ENCODE measurements at places on chromosomes 2 and 18. TPM values are rescaled to one million over a fixed set of nuclear protein-coding genes. Genes with fewer than 3 reads are reported as not detected.

DNA sequence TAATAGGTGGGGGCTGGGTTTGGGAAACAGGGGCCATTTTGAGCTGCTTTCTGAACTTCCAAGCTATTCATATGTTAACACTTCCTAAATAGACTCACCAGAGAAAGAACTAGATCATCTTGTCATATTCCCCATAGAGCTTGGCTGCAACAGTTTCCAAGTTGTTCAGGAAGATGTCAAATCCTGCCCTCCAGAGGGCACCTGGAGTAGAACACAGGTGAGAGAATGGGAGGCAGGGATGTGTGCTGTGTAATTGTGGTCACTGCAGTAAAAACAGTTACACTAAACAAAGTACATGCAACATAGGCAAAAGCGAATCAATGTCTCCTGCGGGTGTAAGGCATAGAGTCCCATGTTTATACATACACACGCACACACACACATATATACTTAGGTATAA, 34.5 kb upstream of the LRRC30 start:
- DNase-seq, result no peak

The PFN4 gene
- total RNA-seq, result 1.5 TPM

The TANC1 gene
- 30.8 TPM for total RNA-seq

DNA sequence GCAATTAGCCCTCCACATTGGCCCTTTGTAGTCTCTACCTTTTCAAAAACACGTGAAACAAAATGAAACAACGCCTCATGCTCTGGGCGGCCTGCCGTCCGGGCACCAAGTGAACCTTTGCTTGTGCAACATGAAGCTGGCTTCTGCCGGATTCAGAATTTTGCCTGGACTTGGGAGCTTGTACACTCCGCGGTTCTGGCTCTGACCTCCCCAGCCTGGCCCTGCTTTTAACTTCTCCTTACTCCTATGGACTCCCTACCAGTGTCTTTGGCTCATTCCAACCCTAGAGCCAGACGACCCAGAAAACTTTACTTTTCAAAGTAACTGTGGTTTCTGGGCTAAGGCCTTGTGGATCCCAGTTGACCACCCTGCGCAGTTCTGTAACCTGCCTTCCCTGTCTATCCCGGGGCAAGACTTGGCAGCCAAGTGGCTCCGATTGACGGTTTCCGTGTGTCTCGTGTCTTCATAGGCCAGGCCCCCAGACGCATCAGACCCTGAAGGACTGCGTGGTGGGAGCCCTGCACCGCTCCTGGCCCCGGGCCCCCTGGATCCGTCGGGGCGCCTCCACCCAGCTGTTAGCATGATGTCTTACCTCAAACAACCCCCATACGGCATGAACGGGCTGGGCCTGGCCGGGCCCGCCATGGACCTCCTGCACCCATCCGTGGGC, 1.9 kb downstream of the OTX1 start:
- no peak for DNase-seq

GRCh38 chr2:65299246-65299645, 71.6 kb downstream of the ACTR2 start:
- peak; percentile 43 for DNase-seq

GRCh38 chr18:69648486-69648885, 247.8 kb downstream of the DOK6 start:
- no peak for DNase-seq

GRCh38 chr18:58838165-58838860, 26.4 kb upstream of the ZNF532 start:
- DNase-seq, result no peak

DNA sequence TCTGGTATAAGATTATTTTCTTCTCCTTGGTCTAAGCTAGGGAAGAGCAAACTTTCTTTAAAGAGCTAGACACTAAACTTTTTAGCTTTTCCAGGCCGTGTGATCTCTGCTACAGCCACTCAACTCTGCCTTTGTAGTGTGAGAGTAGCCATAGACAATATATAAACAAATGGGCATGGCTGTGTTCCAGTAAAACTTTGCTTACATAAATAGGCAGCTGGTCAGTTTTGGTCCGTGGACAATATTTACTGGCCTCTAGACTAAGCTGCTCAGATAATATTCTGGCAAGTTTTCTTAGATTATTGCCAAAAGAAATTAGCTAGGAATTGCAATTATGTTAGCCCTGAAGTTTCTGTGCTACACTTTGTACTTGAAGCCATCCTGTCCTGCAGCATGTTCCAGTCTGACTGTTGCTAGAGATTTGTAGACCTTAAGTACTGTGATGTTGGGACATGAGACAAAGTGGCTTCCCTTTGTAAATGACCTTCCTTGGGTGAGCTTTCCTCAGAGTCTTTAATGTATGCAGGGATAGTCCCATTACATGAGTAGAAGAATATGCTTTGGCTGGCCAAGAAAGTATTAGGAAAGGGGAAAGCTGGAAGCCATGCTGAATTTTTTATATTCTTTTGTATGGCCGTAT, 126.9 kb downstream of the SOX11 start:
- peak; percentile 59 for DNase-seq

- peak; percentile 55 for DNase-seq
These were observed 3.5 kb downstream of the YES1 start for GRCh38 chr18:808502-808901.

GRCh38 chr2:210662560-210662959, 106.2 kb downstream of the CPS1 start:
- no peak for DNase-seq

DNA sequence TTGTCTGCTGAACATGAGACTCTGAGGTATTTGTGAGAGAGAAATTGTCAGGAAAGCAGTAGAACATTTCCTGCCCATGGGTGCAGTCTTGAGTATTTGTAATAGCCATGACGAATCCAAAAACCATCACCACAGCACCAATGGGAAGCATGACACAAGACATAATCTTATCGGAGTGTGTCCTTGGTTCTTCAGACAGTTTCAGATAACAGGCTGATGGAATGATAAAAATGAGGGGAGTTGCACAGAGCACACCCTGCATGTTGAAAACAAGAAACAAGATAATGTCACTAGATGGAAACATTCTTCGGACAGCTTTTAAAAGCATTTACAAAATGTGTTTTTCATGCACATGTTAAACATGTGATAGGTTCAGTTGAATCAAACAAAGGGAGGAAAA, 56.9 kb downstream of the SLC38A11 start:
- DNase-seq, result peak; percentile 88

The FBXO48 gene
- total RNA-seq, result 0.26 TPM

The WDSUB1 gene
- total RNA-seq, result 15.2 TPM

GRCh38 chr18:7855028-7855427, 287.9 kb downstream of the PTPRM start:
- DNase-seq, result no peak

- DNase-seq, result no peak
These were observed 1.7 kb downstream of the SYT4 start for GRCh38 chr18:43275546-43275945.

DNA sequence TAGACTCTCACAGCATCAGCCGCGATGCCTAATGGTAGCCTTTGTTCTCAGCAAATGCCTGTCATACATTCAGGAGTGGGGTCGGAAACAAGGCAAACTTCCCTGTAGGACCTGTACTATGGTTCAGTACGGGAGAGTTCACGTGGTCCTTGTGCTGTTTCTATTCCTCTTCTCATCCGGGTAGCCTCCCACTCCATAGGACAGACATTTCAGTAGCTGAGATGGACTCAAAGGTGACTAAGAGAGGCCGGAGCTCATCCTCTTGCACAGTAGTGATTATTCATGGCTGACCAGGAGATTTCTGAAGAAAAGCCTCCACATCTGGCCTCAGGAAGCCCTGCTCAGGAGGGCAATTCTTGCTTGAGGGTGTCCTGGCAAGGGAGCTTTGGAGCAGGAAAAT, 117.8 kb upstream of the SPRED2 start:
- no peak for DNase-seq

The TMEM169 gene
- total RNA-seq, result 0.26 TPM

The TMEM163 gene
- not detected for total RNA-seq

GRCh38 chr2:136149011-136149410, 31.1 kb upstream of the CXCR4 start:
- DNase-seq, result no peak

GRCh38 chr2:237278568-237278967, 135.4 kb downstream of the COL6A3 start:
- peak; percentile 86 for DNase-seq

DNA sequence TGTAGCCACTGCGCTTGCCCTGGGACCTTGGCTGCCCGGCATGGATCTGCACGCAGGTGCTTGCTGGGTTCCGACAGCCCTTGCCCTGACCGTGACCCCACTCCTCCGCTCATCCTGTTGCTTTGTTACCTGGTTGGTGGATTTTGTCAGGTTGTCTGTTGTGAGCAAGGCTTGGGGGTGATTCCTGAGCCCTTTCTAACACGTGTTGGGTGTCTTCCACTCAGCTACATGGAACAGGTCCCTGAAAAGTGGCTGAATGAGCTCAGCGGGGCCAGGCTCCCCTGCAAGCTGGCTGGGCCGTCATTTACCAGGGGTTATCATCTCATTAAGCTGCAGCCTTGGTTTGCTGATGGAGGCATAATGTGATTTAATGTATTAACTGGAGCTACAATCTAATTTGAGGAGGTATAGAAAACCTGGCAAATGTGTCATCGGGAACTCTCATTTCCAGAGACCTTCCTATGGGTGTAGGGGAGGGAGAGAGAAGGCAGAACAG, 24.6 kb downstream of the RAMP1 start:
- DNase-seq, result no peak

DNA sequence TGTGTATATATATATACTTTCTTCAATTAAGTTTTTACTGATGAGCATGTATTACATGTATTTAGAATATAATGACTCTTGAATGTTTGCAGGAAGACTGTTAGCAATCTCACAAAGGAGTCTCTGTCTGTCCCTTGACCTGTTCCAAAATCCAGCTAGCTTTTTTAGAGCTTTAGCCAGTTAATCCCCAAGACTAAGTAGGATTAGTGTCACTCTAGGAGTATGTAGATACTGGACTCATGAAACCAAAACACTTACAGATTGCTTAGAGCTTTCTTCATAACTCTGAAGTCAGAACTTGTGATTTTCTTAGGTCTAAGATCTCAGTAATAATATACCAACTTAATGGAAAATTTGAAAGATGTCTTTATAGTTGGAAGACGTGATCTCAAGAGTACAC, 2.2 kb downstream of the UBXN4 start:
- DNase-seq, result peak; percentile 4

The RFX8 gene
- total RNA-seq, result 2.6 TPM

GRCh38 chr18:54135216-54135615, 89.3 kb downstream of the MBD2 start:
- DNase-seq, result no peak

GRCh38 chr2:64858541-64859311, 130.5 kb upstream of the SLC1A4 start:
- DNase-seq, result no peak

DNA sequence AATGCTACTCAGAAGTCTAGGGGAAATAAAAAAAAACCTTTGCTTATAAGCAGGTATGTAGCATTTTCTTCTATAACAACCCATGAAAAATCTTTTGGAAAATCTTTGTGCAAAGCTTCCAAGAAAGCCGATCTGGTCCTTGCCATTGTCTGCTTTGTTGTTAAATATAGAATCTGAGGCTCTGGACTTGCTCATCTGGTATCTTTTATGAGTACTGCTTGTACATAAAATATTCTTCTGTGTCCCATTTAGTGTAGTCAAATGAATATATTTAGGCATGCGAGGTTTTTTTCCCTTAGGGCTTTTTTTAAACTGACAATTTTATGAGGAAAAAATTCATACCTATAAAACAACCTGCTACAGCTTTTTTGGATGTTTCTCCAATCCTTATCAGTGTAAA, 45.0 kb upstream of the RMND5A start:
- no peak for DNase-seq

- DNase-seq, result peak; percentile 76
These were observed 437.4 kb downstream of the MEIS1 start for GRCh38 chr2:66872081-66872985.

DNA sequence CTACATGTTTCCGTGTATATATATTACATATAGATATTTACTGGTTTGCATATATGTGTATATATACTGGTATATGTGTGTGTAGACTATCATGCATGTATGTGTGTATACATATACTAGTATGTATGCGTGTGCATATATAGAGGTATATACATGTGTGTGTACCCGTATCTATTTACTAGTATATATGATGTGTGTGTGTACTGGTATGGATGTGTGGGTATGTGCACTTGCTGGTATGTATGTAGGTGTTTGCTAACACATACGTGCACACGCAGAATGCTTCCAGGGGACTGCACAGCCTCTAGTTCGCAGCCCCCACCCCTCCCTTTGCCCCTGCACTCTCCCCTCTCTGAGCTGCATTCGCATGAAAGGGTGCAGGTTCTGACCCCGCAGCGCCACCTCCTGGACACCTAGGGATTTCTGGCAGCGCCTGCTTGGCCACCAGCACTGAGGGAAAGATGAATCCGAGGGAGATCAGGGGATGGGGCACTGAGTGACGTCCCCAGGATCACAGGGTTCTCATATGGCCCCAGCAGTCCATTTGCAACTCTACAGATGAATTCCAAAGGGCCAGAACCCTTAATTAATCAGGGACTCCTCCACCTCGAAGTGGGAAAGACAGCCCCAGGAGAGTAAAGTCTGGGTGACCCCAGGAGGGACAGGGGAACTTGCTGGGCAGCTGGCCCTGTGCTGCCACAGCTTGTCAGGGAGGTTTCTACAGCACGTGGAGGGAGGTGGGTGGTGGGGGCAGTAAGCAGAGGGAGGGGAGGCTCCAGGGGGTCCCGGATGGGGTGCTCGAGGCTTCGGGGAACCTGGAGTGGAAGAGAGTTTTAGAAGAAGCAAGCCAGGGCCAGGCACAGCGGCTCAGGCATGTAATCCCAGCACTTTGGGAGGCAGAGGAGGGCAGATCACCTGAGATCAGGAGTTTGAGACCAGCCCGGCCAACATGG, 66.8 kb upstream of the ASAP2 start:
- DNase-seq, result peak; percentile 44

The UPP2 gene
- not detected for total RNA-seq

The GRB14 gene
- total RNA-seq, result 0.26 TPM

The IL36RN gene
- total RNA-seq, result not detected

The CREG2 gene
- under 0.01 TPM for total RNA-seq

The CXCR1 gene
- total RNA-seq, result not detected

- no peak for DNase-seq
These were observed 373.6 kb downstream of the NUP35 start for GRCh38 chr2:183497861-183498260.

GRCh38 chr18:26863122-26863879, 2.2 kb downstream of the AQP4 start:
- no peak for DNase-seq

- no peak for DNase-seq
These were observed 154.5 kb upstream of the RBMS1 start for GRCh38 chr2:160647967-160648685.

- no peak for DNase-seq
These were observed 309.5 kb downstream of the AFF3 start for GRCh38 chr2:99832926-99833325.

Data from fibroblast of lung (primary cell).